Astrocyte (in vitro differentiated cells and primary cell): ENCODE measurements at places on chromosomes 16 and 17. TPM values are rescaled to one million over a fixed set of nuclear protein-coding genes. Genes with fewer than 3 reads are reported as not detected.

GRCh38 chr16:89690392-89690901 lies 4.0 kb downstream of the CDK10 start:
- DNase-seq, result no peak

GRCh38 chr17:33084755-33085154 lies 93.1 kb downstream of the SPACA3 start:
- DNase-seq, result no peak

DNA sequence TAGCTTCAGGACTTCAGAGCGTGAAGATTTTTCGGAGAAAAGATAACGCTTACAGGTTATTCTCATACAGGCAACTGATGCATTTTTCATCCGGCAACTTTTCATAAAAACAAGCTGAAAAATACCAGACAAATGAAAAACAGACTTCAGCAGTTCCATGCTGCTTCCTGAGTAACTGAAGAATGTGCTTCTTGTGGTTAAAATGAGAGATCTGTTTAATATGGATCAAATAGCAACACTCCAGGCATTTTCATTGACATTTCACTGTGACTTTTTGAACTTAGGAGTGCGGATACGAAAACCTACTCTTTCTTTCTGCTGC lies 705 bp upstream of the PITPNC1 start:
- peak; percentile 55 for DNase-seq

DNA sequence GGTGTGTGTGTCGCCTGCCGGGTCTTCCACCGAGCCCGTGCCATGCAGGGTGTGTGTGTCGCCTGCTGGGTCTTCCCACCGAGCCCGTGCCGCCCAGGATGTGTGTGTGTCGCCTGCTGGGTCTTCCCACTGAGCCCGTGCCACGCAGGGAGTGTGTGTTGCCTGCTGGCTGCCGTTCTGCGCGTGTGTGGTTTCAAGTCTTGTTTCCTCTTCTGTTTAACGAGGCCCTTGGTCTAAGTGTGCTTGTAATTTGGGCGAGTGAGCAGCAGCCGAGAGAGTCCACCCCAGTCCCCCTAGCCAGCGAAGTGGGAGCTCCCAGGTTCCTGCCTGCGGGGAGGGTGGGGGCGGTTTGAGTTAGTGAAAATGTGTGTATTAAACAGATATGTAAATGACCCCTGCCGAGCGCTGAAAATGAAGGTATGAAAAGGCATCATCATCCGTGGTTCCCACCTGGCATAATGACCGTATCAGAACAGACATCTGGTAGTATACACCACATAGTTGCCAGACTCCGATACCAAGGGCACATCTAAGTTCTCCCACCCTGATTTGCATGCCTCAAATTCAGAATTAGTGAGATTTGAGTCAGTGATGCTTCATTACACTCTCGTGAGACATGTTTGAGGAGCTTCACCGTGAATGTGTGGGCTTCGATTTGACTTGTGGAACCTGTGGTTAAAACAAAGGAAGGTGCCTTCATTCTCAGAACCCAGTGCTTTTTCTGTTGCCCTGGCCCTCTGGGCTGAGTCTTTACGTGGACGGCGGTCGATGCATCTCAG lies 114.5 kb upstream of the CHMP6 start:
- no peak for DNase-seq

GRCh38 chr17:50918933-50919296 lies 52.8 kb upstream of the TOB1 start:
- DNase-seq, result peak; percentile 15

The GUCY2D gene
- total RNA-seq, result not detected in 2 replicates

The TBX2 gene
- 0.50 and 0.53 TPM in 2 replicates for total RNA-seq
